Hair follicle dermal papilla cell (primary cell): ENCODE measurements at places on chromosomes 7 and 10. TPM values are rescaled to one million over a fixed set of nuclear protein-coding genes. Genes with fewer than 3 reads are reported as not detected.

PTPN20 gene
- 3.8 and 5.2 TPM in 2 replicates for total RNA-seq

SLC13A1 gene
- not detected in 2 replicates for total RNA-seq

SPDYE8 gene
- total RNA-seq = not detected in 2 replicates

LOXL4 gene
- 93.3 and 135 TPM in 2 replicates for total RNA-seq

CALML3 gene
- total RNA-seq = 0.12 TPM in 1 of 2 replicates, not detected in the other

NYAP1 gene
- total RNA-seq = 3.0 and 4.7 TPM in 2 replicates

C10orf71 gene
- not detected in 2 replicates for total RNA-seq

MRC1 gene
- under 0.01 TPM in 1 of 2 replicates, not detected in the other for total RNA-seq

FXYD4 gene
- total RNA-seq = not detected in 2 replicates

MACC1 gene
- 0.16 and 0.24 TPM in 2 replicates for total RNA-seq

GRID2IP gene
- total RNA-seq = 0.12 TPM in 1 of 2 replicates, not detected in the other

HOXA3 gene
- total RNA-seq = not detected in 2 replicates
